Ovary (tissue), 10 donors: ENCODE measurements at places on chromosomes 12 and 14.
A peak's percentile ranks its signal among the peaks of the same experiment; 100 is the strongest.

DNA sequence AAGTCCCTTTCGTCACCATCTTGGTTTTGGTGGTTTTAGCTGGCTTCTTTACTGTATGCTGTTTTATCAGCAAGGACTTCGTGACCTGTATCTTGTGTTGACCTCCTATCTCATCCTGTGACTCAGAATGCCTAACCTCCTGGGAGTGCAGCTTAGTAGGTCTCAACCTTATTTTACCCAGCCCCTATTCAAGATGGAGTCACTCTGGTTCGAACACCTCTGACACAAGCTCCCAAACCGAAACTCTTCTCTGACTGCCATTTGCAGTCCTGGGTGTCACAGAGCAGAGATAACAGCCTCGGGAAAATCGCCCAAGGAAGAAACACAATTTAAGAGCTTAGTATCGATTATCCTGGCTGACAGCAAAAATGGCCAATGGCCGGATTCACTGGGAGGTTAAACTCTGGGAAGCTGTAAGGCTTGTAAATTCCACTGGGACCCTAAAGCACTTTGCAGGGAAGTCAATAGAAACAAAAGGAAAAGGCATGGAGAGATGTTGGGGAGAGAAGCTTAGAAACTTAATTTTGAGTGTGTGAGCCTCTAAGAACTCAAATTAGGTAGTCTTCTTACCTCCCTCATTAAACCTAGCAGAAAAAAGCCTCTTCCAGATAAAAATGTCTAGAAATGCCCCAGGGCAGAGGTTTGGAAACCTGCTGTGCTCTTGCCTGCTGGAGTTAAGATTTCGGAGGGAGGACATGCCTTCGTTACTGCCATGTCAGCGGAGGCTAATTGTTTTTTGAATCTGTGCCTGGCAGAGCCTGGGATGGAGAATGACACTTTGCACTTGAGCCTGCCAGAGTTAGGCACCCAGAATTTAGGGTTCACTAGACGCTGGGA lies 56.5 kb upstream of the RPH3A start:
- no peak for DNase-seq

- DNase-seq, result no peak
These were observed 17.1 kb upstream of the SLC6A12 start for GRCh38 chr12:230925-231671.

DNA sequence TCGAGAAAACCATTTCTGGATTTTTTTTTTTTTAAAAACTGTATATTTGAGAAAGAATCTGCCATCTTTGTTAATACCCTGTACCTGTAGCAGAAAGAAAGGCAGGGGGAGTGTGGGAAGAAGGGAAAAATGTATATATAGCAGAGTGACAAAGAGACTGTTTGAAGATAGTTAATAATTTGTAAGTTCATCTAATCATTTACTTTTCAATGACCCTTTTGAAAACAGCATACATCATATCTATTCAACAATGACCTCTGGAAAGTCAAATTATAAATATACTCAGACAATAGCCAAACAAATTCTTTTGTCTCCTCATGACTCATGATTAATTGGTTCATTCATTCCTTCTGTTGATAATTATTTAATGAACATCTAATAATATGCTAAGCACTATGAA lies 10.9 kb upstream of the CPM start:
- no peak for DNase-seq

GRCh38 chr14:31291210-31291609 lies 83.6 kb upstream of the HECTD1 start:
- DNase-seq, result no peak

DNA sequence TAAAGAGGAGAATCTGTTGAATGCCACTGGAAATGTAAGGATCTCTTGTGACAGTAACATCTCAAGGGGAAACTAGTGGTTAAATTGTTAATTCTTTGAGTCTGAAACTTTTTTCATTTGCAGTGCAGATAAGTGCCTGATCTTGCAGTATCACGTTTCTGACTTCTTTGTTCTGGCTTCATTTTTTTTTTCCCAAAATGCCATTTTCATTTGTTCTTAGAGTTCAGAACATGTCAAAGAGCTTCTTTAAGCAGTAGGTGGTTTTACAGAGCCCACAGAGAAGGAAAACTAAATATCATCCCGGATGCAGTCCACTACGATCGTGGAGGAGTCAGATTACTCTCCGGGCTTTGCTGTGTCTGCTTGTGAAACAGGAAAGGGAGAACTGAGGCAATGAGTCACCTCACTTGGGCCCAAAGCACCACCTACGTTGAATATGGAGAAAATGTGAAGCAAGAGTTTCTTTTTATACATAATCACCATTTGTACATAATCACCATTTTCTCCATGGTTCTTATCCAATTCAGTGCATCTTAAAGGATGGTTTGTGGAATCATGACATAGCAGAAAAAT lies 43.9 kb downstream of the HMGA2 start:
- no peak for DNase-seq

DNA sequence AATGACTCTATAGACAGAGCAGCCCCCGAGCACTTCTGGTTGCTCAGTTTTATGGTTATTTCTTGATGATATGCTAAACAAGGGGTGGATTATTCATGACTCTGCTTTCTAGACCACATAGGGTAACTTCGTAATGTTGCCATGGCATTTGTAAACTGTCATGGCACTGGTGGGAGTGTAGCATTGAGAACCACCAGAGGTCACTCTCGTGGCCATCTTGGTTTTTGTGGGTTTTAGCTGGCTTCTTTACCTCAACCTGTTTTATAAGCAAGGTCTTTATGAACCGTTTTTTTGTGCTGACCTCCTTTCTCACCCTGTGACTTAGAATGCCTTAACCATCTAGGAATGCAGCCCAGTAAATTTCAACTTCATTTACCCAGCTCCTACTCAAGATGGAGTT lies 1036.2 kb upstream of the FLRT2 start:
- no peak for DNase-seq

GRCh38 chr14:32427726-32428528 lies 98.8 kb downstream of the AKAP6 start:
- DNase-seq, result no peak

DNA sequence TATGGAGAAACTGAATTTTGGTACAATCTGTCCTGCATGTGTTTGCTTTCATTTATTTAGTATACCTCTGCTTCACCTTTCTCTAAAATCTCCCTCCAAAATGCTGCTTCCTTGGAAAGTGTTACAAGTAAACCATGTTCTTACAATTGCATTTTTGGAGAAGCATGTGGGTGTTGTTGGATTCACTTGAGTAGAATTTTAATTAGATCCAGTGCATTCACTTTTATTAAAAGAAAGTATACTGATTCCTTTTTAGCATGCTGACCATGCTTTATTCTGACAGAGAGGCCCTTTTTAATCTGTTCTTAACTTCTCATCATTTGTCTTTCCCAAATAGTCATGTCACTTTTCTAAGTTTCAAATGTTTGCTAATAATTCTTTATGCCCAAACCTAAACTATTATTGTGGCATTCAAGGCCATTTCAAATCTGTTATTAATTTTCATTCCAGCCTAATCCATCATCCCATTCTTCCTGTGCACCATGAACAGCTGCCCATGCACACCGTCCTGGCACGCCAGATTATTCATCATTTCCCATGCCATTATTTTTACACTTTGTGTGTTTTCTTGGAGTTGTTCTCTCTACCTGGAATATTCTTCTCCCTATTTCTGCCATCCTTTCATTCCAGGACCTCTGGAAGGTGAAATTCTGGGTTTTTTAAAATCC lies 90.7 kb downstream of the METTL25 start:
- DNase-seq, result no peak

DNA sequence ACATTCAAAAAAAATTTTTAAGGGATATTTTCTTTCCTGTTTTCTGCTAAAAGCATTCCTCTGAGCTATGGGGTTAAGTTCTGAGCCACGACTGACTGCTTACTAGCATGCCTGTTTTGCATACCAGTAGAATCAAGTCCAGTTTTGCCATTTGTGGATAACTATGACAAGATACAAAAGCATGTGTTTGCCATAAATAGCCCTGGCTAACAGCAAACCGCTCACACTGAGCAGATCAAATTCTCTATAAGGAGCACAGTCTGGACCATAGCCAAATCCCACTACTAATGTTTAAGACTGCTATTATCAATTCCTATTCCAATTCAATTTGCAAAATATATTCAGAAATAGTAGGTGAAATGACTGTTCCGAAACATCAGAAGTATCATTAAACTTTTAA lies 3.2 kb downstream of the CFL2 start:
- no peak for DNase-seq

DNA sequence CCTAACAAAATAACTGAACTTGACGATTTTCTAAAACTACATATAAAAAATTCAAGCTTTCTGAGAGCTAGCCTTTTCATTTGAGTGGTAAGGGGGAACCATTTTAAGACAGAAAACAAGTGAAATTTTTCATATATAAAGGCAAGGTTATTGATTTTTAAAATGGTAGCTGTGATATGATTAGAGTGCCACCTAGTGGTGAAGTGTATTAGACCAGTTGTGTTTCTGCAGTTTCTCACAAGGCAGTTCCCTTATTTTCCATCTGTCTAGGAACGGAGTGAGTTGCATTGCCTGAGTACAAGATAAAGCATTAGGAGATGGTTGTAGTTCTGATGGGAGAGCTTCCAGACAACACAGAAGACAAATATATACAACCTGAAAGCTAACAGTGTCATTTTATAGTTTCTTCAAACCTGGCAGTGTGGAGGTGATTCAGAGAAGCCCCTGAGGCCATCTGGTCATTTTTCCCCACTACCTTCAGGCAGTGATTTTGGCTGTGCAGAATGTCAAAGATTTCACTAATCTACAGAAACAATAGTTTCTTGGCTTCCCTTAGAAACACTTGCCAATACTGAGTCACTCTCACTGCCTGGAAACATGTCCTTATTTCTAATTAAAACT lies 180.8 kb downstream of the C12orf50 start:
- no peak for DNase-seq

DNA sequence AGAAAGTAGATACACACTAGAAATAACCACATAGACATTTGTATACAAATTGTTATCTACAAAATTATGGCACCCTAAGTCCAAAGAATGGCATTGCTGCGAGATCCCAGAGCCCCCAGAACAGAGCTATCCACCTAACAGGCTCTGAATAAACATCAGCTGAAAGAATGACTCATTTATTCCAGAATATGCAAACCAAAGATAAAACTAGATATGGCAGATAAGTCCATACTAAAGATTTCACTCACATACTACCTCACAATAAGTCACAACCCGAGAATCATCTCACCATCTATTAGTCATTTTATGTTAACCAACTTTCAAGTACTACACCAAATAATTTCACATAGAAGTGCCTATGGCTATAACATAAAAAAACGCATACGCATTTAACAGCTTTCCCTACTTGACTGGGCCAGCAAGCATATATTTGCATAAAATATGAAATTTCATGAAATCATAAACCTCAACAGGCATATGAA lies 5.6 kb downstream of the CNIH1 start:
- DNase-seq, result no peak

GRCh38 chr12:120994589-120995337 lies 16.4 kb downstream of the HNF1A start:
- DNase-seq, result no peak

DNA sequence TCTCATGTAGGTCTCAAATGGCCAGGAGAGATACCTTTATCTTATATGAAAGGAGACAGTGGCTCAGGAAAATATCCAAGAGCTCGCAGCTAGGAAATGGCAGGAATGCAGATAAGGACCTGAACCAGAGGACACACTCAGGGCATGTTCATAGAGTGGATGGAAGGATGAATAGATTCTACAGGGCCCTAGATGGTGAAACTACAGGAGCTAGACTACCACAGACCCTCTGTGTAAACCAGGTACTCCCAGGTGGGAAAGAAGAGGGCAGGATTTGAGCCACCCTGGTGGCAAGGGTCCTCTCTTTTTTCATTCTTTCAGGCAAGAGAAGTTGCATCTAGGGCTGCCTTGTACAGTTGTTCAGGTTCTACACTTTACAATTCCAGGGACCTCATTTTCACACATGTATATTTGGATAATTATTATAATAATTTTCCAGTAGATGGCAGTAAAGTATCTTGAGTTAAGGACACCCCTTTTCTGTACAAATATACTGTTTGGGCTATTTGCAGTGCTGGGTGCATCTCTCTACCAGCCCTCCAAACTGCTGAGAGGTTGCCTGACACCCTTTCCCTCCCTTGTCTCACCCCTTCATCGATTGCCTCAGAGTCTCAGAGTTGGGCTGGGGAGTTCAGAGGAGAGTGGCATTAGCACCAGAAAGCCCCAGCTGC lies 10.5 kb upstream of the ZDHHC22 start:
- no peak for DNase-seq

GRCh38 chr14:67517083-67517482 lies 16.0 kb upstream of the PLEKHH1 start:
- DNase-seq, result no peak

DNA sequence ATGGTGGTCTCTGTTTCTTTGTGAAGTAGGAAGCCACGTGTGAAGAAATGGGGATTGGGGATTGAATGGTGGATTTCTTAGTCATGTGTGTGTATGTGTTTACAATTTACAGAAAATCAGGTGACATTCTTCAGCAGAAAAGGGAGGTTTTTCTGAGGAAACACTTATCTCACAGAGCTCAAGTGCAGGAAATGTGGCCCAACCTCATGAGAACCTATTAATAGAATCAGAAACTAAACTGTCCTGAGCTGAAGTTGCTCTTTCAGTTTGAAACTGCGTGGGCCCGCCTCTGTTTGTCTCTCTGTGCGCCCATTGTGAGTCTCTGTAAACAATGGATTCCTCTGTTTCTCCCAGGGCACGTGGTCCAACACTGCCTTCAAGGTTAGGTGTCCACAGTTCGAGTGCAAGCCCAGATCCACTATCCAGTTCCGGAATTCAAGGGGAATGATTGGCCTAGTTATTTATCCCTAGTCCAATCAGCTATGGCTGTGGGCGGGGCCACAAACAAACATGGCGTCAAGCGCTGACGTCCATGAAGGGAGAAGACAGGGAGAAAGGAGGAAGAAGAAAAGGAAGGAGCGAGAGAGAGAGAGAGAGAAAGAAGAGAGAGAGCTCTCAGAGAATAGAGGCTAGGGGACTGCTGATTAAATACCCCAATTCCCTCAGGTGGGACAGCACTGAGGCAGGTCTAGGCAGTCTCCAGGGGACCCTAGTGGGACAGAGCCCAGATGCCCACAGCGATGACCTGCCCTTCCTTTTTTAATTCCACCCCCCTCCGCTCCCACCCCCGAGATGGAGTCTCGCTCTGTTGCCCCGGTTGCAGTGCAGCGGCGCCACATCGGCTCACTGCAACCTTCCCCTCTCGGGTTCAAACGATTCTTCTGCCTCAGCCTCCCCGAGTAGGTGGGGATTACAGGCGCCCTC lies 31.4 kb upstream of the C12orf76 start:
- DNase-seq, result no peak

- peak; percentile 91 for DNase-seq
These were observed 3.4 kb downstream of the BMP4 start for GRCh38 chr14:53953002-53953827.

DNA sequence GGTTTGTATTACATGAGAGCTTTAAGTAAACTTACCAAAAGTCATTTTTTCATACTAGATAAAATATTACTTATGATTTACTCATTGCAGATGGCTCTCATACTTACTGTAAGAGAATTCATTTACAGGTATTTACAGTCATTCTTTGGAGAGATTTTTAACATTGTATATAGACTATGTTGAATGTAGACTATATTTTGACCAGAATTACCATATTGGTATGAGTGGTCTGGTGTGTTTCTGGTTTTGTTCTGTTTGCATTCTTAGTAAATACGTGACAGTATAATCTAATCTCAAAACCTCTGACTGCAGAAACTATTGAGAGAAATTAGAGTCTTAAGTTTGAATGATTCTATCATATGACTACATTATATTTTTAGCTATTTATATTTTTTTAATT lies 91.1 kb downstream of the USP15 start:
- DNase-seq, result no peak

GRCh38 chr12:3244219-3244750 lies 167.1 kb downstream of the TSPAN9 start:
- no peak for DNase-seq
